ENCODE measurements at places on chromosomes 5 and 9.

- DNase-seq, result no peak
Measured at GRCh38 chr5:136679233-136679632, 313.9 kb upstream of the TRPC7 start.

GRCh38 chr5:16976625-16977008, 40.5 kb upstream of the MYO10 start:
- no peak for DNase-seq

GRCh38 chr5:160556846-160557245, 135.2 kb downstream of the PTTG1 start:
- DNase-seq, result no peak

- no peak for DNase-seq
Measured at GRCh38 chr9:109641372-109641659, 138.7 kb upstream of the PALM2AKAP2 start.

DNA sequence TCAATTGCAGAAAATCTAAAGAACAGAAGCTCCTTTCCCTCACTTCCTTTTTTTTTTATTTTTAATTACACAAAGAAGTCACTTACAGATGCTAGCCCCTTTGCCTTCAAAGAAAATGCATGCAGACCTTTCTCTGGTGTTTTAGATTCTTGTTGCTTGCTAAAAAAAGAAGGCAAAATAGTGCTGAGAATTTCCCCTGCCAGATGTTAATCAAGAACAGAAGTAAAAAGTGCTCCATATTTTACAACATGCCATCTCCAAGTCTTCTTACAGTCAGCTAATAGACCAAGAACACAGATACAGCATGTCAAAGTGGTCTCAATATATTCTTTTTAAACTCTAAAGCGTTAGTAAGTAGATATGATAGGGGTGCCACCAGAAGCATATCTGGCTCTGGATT, 142.8 kb upstream of the RGMB start:
- no peak for DNase-seq

- no peak for DNase-seq
Measured at GRCh38 chr9:27437652-27438373, 86.3 kb upstream of the IFNK start.

GRCh38 chr5:171116719-171117118, 192.3 kb upstream of the TLX3 start:
- DNase-seq, result no peak

- no peak for DNase-seq
Measured at GRCh38 chr5:160039810-160040470, 31.0 kb downstream of the TTC1 start.

DNA sequence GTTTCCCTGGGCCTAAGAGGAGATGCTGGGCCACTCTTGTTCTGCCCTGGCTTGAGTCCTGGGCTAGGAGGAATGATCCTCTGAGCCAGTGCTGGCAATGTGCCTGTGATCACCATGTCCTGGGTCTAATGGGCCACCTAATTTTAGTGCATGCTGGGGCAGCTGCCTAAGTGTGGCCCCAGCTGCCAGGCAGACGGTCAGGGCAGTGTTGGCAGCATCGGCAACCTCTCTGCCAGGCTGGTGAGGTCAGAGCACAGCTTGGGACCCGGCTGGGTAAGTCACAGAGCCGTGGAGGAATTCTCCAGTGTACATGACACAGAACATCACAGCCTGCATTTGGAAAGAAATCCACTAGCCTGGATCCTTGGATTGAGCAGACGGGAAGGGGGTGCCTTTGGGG, 21.4 kb upstream of the PITX1 start:
- no peak for DNase-seq

- no peak for DNase-seq
Measured at GRCh38 chr5:133792655-133793054, 175.8 kb downstream of the C5orf15 start.

DNA sequence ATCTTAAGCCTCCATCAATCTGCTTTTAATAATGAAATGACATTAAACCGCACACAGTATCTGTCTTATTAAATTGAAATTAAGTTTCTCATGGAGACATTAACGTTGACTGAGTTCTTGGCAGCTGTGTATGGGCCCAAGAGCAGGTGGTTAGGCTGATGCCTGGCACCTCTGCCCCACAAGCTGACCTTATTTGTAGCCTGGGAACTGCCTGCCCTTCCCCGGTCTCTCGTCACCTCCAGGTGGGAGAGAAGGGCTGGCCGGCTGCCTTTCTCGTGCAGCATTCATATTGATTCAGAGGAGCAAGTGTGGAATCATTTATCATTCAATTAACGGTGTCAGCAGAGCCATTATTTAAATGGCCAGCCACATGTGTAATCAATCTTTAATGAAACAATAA, 53.0 kb upstream of the FCN1 start:
- no peak for DNase-seq

- no peak for DNase-seq
Measured at GRCh38 chr5:142667831-142668230, 18.1 kb downstream of the FGF1 start.

- DNase-seq, result no peak
Measured at GRCh38 chr5:171614971-171615653, 170.5 kb upstream of the SMIM23 start.

- no peak for DNase-seq
Measured at GRCh38 chr9:87120610-87121009, 173.3 kb upstream of the GAS1 start.

DNA sequence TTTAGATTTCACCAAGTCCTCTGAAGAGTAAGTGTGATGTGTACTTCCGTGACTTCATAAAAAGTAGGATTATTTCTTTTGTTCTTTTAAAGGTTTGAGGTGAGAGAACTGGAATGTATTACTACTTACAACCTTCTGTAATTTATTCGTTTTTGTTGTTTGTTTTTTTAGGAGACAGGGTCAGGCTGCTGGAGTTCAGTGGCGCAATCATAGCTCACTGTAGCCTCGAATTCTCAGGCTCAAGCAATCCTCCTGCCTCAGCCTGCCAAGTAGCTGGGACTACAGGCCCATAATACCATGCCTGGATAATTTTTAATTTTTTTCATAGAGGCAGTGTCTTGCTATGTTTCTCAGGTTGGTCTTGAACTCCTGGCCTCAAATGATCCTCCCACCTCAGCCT, 68.3 kb upstream of the RETREG1 start:
- no peak for DNase-seq

DNA sequence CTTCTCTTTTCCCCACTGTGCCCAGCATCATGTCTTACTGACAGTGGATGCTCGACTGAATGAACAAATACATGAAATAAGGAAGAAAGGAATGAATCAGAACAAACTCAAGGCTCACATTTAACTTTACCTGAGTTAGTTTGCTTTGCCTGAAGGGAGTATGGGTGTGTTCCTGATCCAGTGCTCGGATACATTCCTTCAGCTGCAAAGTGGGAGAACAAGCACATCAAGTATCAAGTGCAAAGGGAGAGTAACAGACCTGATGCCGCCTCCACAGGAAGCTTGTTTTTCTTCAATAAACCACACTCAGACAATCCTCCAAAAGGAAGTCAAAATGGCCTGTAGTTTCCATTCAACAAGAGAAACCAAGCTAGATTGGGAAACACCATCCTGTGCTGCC, 66.1 kb downstream of the KIF24 start:
- no peak for DNase-seq

GRCh38 chr5:35404701-35405100, 174.4 kb upstream of the PRLR start:
- no peak for DNase-seq
